ENCODE measurements at places on chromosomes 2 and 18. TPM values are rescaled to one million over a fixed set of nuclear protein-coding genes. Genes with fewer than 3 reads are reported as not detected.

IL1RN gene
- 15.9 TPM for total RNA-seq

PDE11A gene
- total RNA-seq: not detected

DNA sequence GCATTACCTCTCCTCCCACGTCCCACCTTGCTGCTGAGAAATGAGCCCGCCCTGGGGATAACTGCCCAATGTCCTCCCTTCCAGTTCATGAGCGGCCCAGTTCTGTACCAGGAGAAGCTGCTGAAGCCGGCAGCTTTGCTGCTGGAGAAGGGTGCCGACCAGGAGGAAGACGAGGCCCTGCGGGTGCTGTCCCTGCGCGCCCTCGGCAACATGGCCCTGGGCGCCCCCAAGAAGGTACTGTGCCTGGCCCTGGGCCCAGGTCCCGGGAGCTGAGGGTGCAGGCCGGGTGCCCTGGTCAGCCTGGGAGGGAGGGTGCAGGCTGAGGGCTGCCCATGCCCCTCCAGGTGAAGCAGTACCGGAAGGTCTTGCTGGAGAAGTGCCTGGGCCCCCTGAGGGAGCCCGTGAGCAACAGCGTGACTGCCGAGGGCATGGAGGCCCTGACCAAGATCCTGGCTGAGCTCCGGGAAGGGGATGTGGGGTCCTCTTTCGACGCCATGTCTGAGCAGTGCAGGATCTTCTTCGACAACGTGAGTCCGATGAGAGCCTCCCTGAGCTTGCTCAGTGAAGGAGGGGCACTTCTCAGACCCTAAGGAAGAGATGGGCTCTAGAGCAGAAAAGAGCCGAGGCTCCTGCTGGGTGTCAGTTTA is 25.7 kb downstream of the HJURP start:
- H3K27me3 ChIP-seq: peaks cover 4% of the 10 kb centered on the region
- no peak for DNase-seq
- H3K27ac ChIP-seq: no peak overlapping the region
- no peaks in the 10 kb centered on the region for H3K36me3 ChIP-seq
- no peak overlapping the region for H3K4me3 ChIP-seq

DNA sequence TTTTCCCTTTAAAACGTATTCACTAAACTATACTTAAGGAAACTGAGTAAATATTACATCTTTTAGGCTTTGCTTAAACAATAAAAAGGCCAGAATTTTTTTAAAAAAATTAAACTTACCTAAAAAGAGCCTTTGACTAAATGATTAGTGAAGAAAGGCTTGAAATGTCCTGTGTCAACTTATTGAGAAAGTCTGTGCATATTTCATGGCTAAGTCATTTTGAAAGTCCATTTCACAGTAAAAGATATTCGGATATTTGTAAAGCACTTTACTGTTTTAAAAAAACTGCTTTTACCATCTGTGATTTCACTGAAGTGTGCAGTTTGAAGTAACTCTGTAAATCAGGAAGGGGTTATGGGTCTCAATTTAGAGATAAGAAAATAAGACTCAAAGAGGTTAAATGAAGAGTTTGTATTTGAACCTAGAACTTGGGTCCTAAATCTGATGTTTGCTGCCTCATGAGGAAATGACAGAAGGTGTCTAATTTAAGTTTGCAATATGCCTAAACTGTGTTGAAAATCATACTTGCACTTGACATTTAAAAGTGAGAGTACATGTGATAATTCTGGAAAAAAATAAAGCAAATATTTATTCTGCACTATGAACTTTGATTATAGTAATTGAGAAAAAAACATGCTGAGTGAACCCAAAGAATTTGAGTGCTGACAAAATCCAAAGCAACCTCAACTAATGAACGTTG is 50.5 kb downstream of the RAB27B start:
- DNase-seq: no peak
- no peak overlapping the region for H3K4me3 ChIP-seq
- peaks cover 3% of the 10 kb centered on the region for H3K36me3 ChIP-seq

- H3K36me3 ChIP-seq: no peaks in the 10 kb centered on the region
- DNase-seq: no peak
- H3K27me3 ChIP-seq: no peaks in the 10 kb centered on the region
- H3K4me3 ChIP-seq: no peak overlapping the region
Observed at GRCh38 chr2:228374741-228375140, 193.3 kb upstream of the SPHKAP start.

- H3K4me1 ChIP-seq: peaks cover 3% of the 10 kb centered on the region
- no peak for DNase-seq
- H3K4me3 ChIP-seq: no peak overlapping the region
- peaks cover 11% of the 10 kb centered on the region for H3K36me3 ChIP-seq
- H3K27ac ChIP-seq: no peak overlapping the region
Observed at GRCh38 chr18:26550998-26551694, 2.8 kb upstream of the KCTD1 start.

DNA sequence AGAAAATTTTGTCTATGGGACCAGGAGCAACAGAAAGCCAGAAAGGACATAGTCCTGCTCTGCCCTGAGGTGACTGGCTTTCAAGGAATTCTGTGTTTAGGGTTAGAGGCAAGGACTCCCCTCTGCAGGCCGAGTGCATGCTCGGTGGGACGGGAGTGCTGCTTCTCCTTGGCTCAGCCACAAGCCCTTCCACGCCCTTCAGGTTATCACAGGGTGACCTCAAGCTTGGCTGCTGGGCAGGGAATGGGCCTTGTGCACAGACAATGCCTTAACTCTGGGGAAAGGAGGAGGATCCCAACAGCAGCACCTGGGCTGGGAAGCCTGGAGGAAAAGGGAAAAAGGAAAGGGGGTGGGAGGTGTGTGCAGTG is 32.8 kb downstream of the FAM178B start:
- DNase-seq: no peak
- H3K36me3 ChIP-seq: no peaks in the 10 kb centered on the region
- H3K4me3 ChIP-seq: no peak overlapping the region
- H3K27ac ChIP-seq: no peak overlapping the region

DNA sequence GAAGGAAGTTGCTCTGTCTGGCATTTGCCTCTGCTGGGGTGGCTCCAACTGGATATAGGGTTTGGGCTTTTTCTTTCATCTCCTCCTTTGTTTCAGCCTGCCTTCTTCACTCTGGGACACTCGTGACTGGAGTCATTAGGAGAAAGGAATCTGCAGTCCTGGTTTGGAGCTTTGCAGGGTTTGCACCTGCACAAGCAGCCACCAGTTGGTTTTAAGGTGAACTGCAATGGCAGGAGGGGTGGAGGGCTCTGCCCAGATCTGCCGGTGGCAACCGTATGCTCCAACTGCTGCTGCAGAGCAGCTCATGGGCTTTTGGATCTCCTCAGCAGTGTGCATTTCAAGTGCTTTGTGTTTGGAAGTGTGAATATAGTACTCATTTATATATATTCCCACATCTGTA is 131.3 kb upstream of the MGAT5 start:
- DNase-seq: no peak
- H3K27me3 ChIP-seq: peaks cover 49% of the 10 kb centered on the region
- H3K4me1 ChIP-seq: peaks cover 28% of the 10 kb centered on the region
- H3K4me3 ChIP-seq: peak overlapping the region; percentile 42
- H3K27ac ChIP-seq: no peak overlapping the region

- H3K36me3 ChIP-seq: no peaks in the 10 kb centered on the region
- no peak for DNase-seq
- peaks cover 3% of the 10 kb centered on the region for H3K27me3 ChIP-seq
- H3K4me1 ChIP-seq: no peaks in the 10 kb centered on the region
- no peak overlapping the region for H3K4me3 ChIP-seq
- H3K27ac ChIP-seq: no peak overlapping the region
Observed at GRCh38 chr2:161771148-161771547, 146.9 kb downstream of the SLC4A10 start.

GRCh38 chr2:53252115-53252514 is 515.5 kb upstream of the CHAC2 start:
- H3K36me3 ChIP-seq: no peaks in the 10 kb centered on the region
- DNase-seq: no peak
- H3K4me1 ChIP-seq: no peaks in the 10 kb centered on the region
- no peaks in the 10 kb centered on the region for H3K27me3 ChIP-seq
- no peak overlapping the region for H3K27ac ChIP-seq
- no peak overlapping the region for H3K4me3 ChIP-seq

DNA sequence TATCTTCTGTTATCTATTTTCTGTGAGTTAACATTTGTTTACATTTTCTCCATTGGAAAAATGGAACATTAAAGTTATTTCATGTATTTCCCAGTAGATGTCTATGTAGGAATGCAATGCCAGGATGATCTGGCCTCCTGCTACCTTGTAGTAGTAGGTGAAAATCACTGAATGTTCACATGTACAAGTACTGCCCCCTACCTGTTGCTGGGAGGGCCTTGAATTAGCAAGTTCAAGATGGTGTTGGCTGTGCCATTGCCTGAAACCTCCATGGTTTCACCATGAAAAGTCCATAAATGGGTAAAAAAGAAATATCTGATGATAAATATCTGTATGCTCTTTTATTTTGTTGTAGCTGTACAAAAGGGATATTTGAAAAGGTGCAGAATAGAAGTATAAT is 30.7 kb downstream of the XRCC5 start:
- no peak overlapping the region for H3K27ac ChIP-seq
- no peak overlapping the region for H3K4me3 ChIP-seq
- H3K27me3 ChIP-seq: no peaks in the 10 kb centered on the region
- H3K4me1 ChIP-seq: peaks cover 38% of the 10 kb centered on the region
- peaks cover 83% of the 10 kb centered on the region for H3K36me3 ChIP-seq

GRCh38 chr2:99297994-99298393 is 3.0 kb downstream of the LYG1 start:
- peaks cover 3% of the 10 kb centered on the region for H3K36me3 ChIP-seq
- no peaks in the 10 kb centered on the region for H3K27me3 ChIP-seq

DNA sequence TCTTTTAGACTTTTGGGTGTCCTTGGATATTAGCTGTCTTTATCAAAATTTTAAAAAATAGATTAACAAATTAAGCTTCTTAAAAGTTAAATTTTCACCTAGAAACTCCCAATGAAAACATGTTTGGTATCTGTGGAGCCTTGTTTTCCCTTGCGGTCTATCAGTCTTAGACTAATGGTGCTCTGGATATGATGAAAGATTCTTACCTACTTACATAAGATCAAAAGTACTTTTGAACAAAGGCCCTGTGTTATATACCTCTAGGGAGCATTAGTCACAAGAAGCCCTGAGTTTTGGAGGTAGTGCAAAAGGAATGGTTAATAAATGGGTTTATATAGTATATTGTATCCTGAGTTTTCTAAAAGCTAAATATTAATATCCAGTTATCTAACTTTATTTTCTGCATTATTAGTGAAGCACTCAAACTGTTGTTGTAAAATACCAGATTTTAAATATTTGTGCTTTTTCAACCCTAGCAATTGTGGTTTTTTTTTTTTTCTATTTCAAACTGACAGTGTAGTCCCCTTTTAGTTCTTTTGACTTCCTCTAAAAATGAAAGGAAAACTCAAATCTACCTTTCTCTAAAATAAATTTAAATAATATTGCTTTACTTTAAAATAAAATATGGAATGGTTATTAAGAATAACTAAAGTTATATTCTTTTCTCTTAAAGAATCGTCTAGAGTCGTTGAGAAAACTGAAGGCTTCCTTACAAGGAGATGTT is 18.1 kb downstream of the NDC80 start:
- no peaks in the 10 kb centered on the region for H3K27me3 ChIP-seq
- peaks cover 43% of the 10 kb centered on the region for H3K4me1 ChIP-seq
- H3K4me3 ChIP-seq: peak overlapping the region; percentile 58
- H3K36me3 ChIP-seq: peaks cover 69% of the 10 kb centered on the region
- peak overlapping the region; percentile 84 for H3K27ac ChIP-seq
- no peak for DNase-seq
